ENCODE measurements at places on chromosomes 4 and X.

DNA sequence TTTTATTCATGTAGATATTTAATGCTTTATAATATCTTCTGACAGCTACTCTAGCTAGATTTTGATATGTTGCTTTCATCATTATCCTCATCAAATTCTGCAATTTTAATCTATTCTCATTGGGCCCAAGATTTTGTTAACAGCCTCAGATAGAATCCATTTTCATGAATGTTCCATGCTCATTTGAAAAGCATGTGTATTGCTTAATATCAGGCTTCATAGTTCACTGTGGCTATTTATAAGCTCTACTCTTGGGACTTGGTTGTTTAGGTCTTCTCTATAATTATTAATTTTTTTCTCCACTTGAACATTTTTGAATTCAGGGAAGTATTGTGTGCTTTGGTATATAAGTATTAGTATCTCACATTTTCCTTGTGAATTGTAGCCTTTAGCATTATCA lies 41.8 kb downstream of the RAB40A start:
- DNase-seq = no peak

DNA sequence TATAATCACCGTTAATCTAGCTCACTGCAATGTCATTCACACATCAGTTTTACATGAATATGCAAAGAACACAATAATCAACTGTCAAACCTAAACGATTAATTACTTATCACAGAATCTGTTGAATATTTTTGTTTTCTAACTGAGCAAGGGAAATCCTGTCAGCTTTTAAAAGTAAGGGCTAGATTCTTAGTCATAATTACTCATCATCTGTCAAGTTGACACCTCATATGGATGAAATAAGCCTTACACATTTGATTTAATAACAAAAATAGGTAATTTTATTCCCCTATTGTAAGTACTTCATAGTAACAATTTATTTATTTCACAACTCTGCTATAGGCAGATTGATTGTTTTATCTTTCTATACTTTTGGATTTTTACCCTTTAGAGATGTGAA lies 32.7 kb downstream of the TMA16 start:
- DNase-seq = no peak

DNA sequence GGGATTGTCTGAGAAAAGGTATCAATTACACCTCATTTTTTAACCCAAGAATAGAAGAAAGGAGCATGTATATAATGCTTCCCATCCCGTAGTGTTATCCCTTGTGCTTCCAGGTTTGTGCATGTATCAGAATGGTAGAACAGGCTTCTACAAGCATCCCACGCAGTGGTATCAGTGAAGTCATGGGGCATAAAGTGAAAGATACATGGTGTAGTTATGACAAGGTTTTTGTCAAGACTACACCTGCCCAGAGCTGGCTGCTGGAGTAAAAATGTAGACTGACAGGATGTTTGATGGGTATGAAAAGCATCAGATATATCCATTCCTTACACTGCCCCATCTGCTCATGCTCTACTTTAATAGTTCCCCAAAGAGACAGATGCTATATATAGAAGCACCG lies 9.5 kb downstream of the TLR1 start:
- DNase-seq = no peak

GRCh38 chr4:75909405-75909804 lies 7.2 kb upstream of the PPEF2 start:
- DNase-seq = no peak

DNA sequence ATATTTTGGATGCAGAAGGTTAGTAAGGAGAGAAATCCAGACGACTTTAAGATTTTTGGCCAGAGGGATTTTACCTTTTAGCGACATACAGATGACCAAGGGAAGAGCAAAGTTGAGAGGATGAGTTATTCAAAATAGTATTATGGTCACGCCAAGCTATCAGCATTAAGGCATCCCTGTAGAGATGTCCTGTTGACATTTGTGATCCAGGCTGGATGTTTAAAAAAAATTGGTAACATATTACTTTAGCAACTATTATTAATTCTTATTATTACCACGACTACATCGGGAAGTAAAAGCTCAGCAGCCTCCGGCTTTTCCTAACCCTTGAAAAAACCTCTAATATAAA lies 562 bp upstream of the OSTC start:
- DNase-seq = no peak

DNA sequence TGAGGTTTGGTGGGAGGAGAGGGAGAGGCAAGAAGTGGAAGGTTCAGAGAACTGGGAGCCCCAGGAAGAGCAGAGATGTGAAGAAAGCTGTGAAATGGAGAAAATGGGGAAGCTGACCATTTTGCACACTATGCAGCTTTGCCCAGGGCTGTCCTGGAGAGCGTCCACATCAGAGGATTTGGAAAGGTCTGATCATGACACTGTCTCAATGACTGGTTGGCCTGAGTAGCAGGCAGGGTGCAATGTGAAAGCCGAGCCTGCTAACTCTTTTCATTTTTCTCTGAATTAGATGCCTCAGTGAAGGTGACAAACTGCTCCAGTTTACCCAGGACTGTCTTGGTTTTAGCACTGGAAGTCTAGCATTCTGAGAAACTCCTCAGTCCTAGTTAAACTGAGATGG lies 330.1 kb upstream of the RPS6KA3 start:
- no peak for DNase-seq

GRCh38 chr4:2412885-2413716 lies 5.3 kb downstream of the ZFYVE28 start:
- DNase-seq = peak; percentile 83

GRCh38 chr4:2288051-2288541 lies 26.2 kb upstream of the MXD4 start:
- DNase-seq = no peak

DNA sequence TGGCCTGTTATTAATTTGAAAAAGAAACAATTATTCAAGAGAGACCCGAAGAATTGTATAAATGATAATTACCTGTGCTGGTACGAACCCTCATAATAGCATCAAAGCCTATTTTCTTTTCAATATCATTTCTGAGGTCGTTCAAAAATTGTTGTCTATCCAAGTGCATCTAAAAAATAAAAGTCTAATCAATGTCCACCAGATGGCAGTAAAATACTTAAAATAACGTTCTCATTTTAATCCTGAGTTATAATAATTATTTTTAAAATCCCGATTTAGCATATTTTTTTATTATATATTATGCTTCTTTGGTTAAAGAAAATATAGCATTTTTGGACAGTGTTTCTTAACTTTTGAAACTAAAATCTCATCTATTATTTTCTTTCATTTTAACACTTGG lies 55.7 kb downstream of the METTL14 start:
- DNase-seq = no peak

DNA sequence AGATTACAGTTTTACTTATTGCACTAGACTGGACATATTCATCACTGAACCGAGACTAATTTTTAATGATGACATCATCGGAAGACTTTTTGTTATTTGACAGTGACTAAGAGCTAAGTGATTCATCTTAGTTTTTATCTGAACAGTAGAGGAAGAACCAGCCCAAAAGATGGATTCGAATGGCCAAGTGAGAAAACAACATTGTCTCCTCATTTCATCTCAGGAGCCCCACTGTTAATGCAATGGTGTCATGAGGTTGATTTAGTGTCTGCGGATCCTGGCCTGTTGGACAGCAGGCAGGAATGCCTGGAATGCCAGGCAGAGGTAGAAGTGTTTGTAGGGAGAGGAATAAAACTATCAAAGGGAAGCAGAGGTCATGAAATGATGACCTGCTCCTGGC lies 37.8 kb upstream of the HPF1 start:
- DNase-seq = no peak

DNA sequence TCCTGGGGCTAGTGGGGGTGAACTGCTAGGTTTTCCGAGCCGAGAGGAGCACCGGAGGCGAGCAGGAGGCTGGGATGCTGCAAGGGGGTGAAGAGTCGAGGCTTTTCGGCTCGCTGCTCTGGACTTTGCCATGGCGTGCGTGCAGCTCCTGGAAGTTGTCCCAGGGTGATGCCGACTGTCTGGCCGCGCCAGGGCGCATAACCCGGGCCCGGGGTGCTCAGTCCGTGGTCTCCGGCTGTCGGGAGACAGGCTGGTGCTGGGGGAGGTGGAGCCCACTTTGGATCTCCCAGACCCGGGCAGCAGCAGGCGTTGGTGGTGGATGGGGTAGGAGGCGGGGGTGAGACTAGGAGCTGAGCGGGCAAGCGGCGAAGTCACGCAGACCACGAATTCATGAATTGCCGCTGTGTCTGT lies 793 bp downstream of the GRIA3 start:
- no peak for DNase-seq

GRCh38 chr4:19993242-19993641 lies 258.5 kb upstream of the SLIT2 start:
- no peak for DNase-seq

DNA sequence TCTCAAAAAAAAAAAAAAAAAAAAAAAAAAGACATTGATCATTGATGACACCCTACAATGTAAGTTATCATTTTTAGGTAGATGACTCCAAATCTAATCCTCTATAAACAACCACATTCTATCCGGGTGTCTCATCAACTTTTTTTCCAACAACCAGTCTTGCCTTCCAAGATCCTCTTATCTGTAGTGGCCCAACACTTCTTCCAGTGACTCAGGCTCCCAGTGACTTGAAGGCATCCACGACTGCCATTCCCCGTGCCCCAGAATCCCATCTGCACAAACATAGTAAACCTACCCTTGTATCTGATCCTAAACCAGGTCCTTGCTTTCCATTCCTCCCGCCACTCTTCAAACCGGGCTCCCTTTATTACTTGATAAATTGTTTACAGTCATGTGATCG lies 15.6 kb upstream of the TSPAN5 start:
- DNase-seq = no peak
